ENCODE measurements at places on chromosomes 12 and 14. TPM values are rescaled to one million over a fixed set of nuclear protein-coding genes. Genes with fewer than 3 reads are reported as not detected.

DNA sequence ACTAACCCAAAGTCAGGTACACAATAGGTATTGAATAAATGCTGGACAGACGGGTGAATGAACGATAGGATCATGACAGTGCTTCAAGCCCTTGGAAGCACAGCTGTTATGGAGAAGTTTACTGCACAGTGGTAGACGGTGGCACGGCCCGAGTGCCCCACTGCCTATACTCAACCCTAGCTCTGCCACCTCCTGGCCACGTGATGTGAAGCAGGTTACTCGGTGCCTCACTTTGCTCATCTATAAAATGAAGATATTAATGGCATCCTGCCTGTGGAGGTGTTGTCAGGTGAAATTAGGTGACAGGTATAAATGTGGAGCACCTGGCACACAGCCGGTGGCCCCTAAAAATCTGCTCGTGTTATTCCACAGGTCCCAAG is 5.8 kb downstream of the ASB2 start:
- H3K4me1 ChIP-seq, result peaks cover 7% of the 10 kb centered on the region
- no peak overlapping the region for H3K4me3 ChIP-seq
- no peaks in the 10 kb centered on the region for H3K36me3 ChIP-seq
- DNase-seq, result no peak

DNA sequence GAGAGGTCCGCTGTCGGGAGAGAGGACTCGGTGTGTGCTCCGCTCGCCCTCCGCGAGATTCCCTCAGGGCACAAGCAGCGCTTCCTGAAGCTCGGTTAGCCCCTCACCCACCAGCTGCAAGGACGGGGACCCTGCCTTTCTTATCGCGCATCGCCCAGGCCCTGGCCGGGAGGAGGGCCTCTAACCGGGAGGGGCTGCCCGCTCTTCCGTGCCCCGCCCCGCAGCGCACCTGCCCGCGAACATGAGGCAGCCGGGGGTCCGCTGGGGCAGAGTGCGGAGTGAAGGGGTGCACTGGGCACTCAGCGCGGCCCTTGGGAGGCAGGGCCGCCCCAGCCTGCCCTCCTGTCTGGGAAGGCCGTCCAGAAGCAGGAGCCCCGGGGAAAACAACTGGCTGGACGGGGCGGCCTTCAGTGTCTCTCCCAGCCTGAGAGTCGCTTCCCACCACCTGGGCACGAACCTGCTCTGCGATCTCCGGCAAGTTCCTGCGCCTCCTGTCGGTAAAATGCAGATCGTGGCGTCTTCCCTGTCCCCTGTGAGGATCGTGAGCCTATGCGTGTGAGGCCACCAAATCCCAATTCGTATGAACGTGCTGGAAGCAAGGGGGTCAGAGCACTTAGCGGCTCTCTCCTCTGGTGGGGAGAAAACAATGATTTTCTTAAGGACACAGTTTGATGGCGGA is 28.0 kb upstream of the ADIPOR2 start:
- H3K27ac ChIP-seq, result peak overlapping the region; percentile 79
- H3K36me3 ChIP-seq, result no peaks in the 10 kb centered on the region
- H3K4me1 ChIP-seq, result peaks cover 63% of the 10 kb centered on the region
- no peak for DNase-seq
- H3K27me3 ChIP-seq, result no peaks in the 10 kb centered on the region
- H3K4me3 ChIP-seq, result peak overlapping the region; percentile 67

DNA sequence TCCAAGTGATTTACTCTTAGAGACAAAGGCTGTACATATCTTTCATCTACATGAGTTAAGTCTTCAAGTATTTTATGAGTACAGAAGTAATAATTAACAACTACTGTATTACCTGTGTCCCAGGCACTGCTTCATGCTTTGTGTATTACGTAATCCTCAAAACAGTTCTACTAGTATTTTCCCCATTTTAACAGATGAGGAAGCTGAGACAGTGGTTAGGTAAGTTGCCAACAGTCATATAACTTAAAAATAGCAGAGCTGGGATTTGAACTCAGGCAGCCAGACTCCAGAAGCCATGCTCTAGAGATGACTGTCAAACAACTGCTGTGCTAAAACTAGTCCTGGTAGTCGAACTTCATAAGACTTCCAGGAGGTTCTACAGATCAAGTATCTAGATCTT is 10.7 kb downstream of the TRMT5 start:
- H3K27me3 ChIP-seq, result no peaks in the 10 kb centered on the region
- H3K4me3 ChIP-seq, result no peak overlapping the region
- peaks cover 43% of the 10 kb centered on the region for H3K4me1 ChIP-seq
- H3K27ac ChIP-seq, result no peak overlapping the region

- H3K27ac ChIP-seq, result no peak overlapping the region
- DNase-seq, result no peak
- H3K4me1 ChIP-seq, result no peaks in the 10 kb centered on the region
- no peak overlapping the region for H3K4me3 ChIP-seq
Observed at GRCh38 chr12:51832354-51833107, 16.0 kb downstream of the FIGNL2 start.

DNA sequence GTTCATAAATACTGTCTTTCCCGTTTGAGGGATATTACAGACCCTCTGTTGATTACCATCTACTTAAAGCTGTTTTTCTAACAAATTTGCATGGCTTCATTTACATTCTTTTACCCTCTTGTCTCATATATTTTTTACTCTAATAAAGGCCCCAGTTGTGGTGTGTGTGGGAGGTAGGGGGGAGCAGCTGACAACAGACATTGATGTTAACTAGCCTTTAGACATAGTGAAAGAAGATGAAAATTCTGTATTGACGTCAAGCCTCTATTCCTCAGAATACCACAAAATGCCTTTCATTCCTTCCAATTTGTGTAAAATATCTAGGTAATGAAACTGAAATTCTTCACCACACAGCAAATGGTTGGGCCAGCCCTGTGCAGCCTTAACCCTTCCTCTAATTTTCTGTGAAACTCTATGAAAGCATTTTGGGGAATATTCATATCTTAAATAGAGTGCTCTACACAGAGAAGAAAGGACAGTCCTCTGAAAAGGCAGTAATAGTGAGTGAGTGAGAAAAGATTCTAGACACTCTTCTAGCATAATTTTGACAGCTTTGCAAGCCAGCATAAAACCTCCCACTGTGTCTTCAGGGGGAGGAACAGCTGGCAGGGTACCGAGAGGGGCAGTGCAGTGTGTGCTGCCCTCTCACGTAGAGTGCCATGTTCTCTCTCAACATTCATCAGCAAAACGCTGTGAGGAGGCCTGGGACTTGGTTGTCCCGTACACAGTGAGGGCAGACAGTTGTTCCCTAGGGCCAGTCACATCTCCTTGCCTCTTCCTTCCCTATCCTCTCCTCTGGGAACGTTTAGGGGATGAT is 20.1 kb upstream of the CERS5 start:
- H3K27me3 ChIP-seq, result no peaks in the 10 kb centered on the region
- DNase-seq, result no peak
- peak overlapping the region; percentile 88 for H3K27ac ChIP-seq
- H3K4me3 ChIP-seq, result peak overlapping the region; percentile 19
- H3K36me3 ChIP-seq, result peaks cover 21% of the 10 kb centered on the region

GRCh38 chr14:77190977-77191376 is 9.4 kb downstream of the TMEM63C start:
- DNase-seq, result no peak
- H3K27me3 ChIP-seq, result peaks cover 22% of the 10 kb centered on the region
- no peak overlapping the region for H3K4me3 ChIP-seq
- no peak overlapping the region for H3K27ac ChIP-seq
- H3K36me3 ChIP-seq, result no peaks in the 10 kb centered on the region

GRCh38 chr12:11716794-11717518 is 67.5 kb downstream of the ETV6 start:
- H3K4me3 ChIP-seq, result no peak overlapping the region
- DNase-seq, result no peak
- no peaks in the 10 kb centered on the region for H3K27me3 ChIP-seq
- H3K27ac ChIP-seq, result peak overlapping the region; percentile 75

GRCh38 chr14:99181804-99182520 is 90.0 kb downstream of the BCL11B start:
- no peak overlapping the region for H3K4me3 ChIP-seq
- no peaks in the 10 kb centered on the region for H3K36me3 ChIP-seq
- DNase-seq, result no peak

GRCh38 chr12:22101749-22102243 is 55.8 kb downstream of the CMAS start:
- H3K27ac ChIP-seq, result peak overlapping the region; percentile 20
- DNase-seq, result no peak
- no peak overlapping the region for H3K4me3 ChIP-seq
- H3K36me3 ChIP-seq, result peaks cover 4% of the 10 kb centered on the region
- peaks cover 10% of the 10 kb centered on the region for H3K4me1 ChIP-seq
- H3K27me3 ChIP-seq, result peaks cover 38% of the 10 kb centered on the region

- H3K27ac ChIP-seq, result no peak overlapping the region
- no peak overlapping the region for H3K4me3 ChIP-seq
- H3K27me3 ChIP-seq, result no peaks in the 10 kb centered on the region
- peaks cover 2% of the 10 kb centered on the region for H3K4me1 ChIP-seq
Observed at GRCh38 chr12:113366827-113367226, 8.4 kb downstream of the PLBD2 start.

GRCh38 chr12:124727264-124727800 is 136.3 kb downstream of the SCARB1 start:
- H3K4me3 ChIP-seq, result no peak overlapping the region
- no peak for DNase-seq
- H3K27ac ChIP-seq, result peak overlapping the region; percentile 66
- no peaks in the 10 kb centered on the region for H3K27me3 ChIP-seq
- H3K4me1 ChIP-seq, result peaks cover 45% of the 10 kb centered on the region

- H3K36me3 ChIP-seq, result no peaks in the 10 kb centered on the region
- H3K27me3 ChIP-seq, result no peaks in the 10 kb centered on the region
- no peak for DNase-seq
- peaks cover 31% of the 10 kb centered on the region for H3K4me1 ChIP-seq
- no peak overlapping the region for H3K27ac ChIP-seq
Observed at GRCh38 chr12:43406801-43407200, 145.2 kb downstream of the ADAMTS20 start.

- H3K27ac ChIP-seq, result no peak overlapping the region
- DNase-seq, result no peak
- H3K36me3 ChIP-seq, result no peaks in the 10 kb centered on the region
- H3K4me3 ChIP-seq, result no peak overlapping the region
- no peaks in the 10 kb centered on the region for H3K4me1 ChIP-seq
Observed at GRCh38 chr12:16789204-16789790, 183.3 kb upstream of the LMO3 start.

DNA sequence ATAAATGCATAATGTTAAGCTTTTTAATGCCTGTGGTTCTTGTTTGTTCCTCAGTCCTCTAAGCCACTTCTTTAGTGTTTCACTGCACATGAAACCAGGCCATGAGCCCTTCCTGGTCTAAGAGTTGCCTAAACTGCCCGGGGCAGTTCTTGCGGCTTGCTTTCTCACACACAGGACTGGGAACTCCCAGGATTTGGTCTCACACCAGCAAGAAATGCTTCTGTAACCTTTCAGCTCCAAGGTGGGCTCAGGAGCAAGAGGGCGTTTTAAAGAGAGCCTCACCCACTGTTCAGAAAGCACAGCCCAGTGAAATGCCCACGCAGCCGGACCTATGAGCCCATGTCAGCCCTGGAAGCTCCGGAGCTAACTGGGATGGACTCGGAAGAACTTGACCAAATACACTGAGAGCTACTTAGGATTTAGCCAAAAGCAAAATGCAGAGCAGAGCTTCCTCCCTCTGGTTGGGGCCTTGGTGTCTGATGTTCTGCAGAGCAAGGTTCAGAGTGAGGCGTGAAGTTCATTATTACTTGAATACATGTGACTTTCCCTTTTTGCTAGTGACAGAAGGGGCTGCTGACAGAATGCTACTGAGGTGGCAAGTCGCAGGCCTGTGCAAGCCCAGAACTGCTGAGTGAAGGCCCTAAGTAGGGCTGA is 23.4 kb downstream of the SLC25A29 start:
- peaks cover 45% of the 10 kb centered on the region for H3K4me1 ChIP-seq
- H3K27ac ChIP-seq, result peak overlapping the region; percentile 63
- H3K36me3 ChIP-seq, result peaks cover 5% of the 10 kb centered on the region
- H3K27me3 ChIP-seq, result no peaks in the 10 kb centered on the region

- H3K27me3 ChIP-seq, result no peaks in the 10 kb centered on the region
- no peaks in the 10 kb centered on the region for H3K36me3 ChIP-seq
- peaks cover 6% of the 10 kb centered on the region for H3K4me1 ChIP-seq
- no peak for DNase-seq
Observed at GRCh38 chr14:99737451-99737951, 53.4 kb downstream of the CYP46A1 start.

GRCh38 chr12:91940826-91941570 is 204.6 kb downstream of the BTG1 start:
- no peaks in the 10 kb centered on the region for H3K36me3 ChIP-seq
- no peak for DNase-seq
- H3K4me3 ChIP-seq, result no peak overlapping the region
- H3K27ac ChIP-seq, result no peak overlapping the region
- H3K4me1 ChIP-seq, result peaks cover 3% of the 10 kb centered on the region
- H3K27me3 ChIP-seq, result peaks cover 2% of the 10 kb centered on the region

GRCh38 chr12:101764051-101764792 is 25.0 kb upstream of the SYCP3 start:
- no peaks in the 10 kb centered on the region for H3K27me3 ChIP-seq
- no peaks in the 10 kb centered on the region for H3K4me1 ChIP-seq
- H3K36me3 ChIP-seq, result peaks cover 8% of the 10 kb centered on the region
- DNase-seq, result no peak
- H3K4me3 ChIP-seq, result no peak overlapping the region

DNA sequence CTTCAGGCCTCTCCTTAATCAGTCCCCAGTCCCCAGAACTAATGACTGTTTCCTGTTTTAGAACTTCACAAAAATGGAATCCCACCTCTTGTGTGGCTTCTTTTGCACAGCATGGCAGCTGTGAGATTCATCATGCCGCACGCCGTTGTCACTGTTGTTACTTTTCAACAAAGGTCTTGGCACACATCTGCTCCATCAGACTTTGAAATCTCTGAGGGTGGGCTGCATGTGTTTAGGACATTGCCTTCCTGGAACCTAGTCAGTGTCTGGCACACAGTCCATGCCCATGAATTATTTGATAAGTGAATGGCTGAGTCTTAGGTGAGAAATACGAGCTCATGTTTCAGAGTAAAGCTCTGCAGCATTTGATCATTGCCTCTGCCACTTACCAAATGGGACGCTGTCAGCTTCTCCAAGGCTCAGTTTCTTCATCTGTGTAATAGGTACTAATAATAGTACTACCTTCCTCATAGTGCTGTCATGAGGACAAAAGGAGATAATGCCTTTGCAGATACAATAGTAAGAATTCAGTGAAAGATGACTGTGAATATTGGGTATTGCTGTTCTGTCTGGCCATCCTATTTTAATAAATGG is 90.4 kb downstream of the SRRM4 start:
- no peaks in the 10 kb centered on the region for H3K4me1 ChIP-seq
- H3K36me3 ChIP-seq, result no peaks in the 10 kb centered on the region
- no peak overlapping the region for H3K27ac ChIP-seq
- no peaks in the 10 kb centered on the region for H3K27me3 ChIP-seq
- no peak overlapping the region for H3K4me3 ChIP-seq
- DNase-seq, result no peak

MCRS1 gene
- 69.3 TPM for total RNA-seq

GLT1D1 gene
- 0.11 TPM for total RNA-seq

GNB3 gene
- 8.3 TPM for total RNA-seq

PMEL gene
- total RNA-seq, result 1.4 TPM

ADAM20 gene
- 1.2 TPM for total RNA-seq

OR6C1 gene
- total RNA-seq, result not detected

PRKAG1 gene
- total RNA-seq, result 75.6 TPM

AMHR2 gene
- total RNA-seq, result not detected

Measured in osteocyte (in vitro differentiated cells).